Activated T-helper 17 cell treated with anti-CD3 and anti-CD28 coated beads, Interleukin-2, amount 50 U/mL, for 72 hours (primary cell): ENCODE measurements at places on chromosomes 3 and 15. TPM values are rescaled to one million over a fixed set of nuclear protein-coding genes. Genes with fewer than 3 reads are reported as not detected.

Gene SHC4
- total RNA-seq = 1.0 TPM

Gene EIF4E3
- 25.3 TPM for total RNA-seq

Gene TGM5
- total RNA-seq = 0.48 TPM

Gene UROC1
- total RNA-seq = not detected

Gene GCSAM
- 18.6 TPM for total RNA-seq

Gene MAPK6
- 62.3 TPM for total RNA-seq

Gene EXD1
- not detected for total RNA-seq

DNA sequence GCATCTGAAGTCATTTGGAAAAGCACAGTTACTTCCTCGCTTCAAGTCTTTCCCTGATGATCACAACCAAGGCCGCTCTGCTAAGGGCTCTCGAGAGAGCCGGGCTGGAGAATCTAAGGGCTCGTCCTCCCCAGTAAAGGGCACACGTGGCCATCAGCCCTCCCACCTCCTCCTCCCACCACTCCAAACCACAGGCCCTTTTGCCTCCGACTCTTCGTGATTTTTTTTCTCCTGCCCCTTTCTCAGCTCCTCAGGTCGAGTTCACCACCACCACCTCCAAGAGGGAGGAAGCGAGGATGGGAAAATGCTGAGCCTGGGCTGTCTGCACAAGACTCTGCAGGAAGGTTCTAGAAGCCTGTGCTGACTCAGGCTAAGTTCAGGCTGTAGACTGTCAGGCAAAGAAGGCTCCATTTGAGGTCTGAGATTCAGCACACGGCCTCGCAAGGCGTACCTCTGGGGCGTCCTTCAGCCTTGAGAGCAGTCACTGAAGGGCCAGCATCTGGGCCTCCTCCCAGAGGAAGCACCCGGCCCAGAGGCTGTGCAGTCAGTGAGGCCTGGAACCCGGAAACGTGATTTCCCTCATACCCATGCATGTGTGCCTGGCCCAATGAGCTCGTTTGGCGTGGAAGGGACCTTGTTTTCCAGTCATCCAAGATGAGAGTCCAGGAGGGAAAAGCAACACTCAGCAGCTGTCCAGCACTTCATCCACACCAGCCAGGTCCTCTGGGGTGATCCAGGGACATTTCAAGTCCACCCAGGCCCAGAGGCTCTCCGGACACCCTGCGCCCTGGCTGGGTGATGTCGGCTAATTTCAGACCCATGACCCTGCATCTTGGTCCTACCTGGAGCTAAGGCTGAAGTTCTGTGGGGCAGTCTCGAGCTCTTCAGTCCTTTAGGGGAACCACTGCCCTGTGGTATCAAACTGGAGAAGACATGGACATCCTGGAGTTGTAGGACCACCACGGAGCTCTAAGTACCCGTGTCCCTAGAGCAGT is 196.8 kb downstream of the XXYLT1 start:
- peaks cover 4% of the 10 kb centered on the region for H3K36me3 ChIP-seq
- no peak overlapping the region for H3K4me3 ChIP-seq
- H3K4me1 ChIP-seq = no peaks in the 10 kb centered on the region

DNA sequence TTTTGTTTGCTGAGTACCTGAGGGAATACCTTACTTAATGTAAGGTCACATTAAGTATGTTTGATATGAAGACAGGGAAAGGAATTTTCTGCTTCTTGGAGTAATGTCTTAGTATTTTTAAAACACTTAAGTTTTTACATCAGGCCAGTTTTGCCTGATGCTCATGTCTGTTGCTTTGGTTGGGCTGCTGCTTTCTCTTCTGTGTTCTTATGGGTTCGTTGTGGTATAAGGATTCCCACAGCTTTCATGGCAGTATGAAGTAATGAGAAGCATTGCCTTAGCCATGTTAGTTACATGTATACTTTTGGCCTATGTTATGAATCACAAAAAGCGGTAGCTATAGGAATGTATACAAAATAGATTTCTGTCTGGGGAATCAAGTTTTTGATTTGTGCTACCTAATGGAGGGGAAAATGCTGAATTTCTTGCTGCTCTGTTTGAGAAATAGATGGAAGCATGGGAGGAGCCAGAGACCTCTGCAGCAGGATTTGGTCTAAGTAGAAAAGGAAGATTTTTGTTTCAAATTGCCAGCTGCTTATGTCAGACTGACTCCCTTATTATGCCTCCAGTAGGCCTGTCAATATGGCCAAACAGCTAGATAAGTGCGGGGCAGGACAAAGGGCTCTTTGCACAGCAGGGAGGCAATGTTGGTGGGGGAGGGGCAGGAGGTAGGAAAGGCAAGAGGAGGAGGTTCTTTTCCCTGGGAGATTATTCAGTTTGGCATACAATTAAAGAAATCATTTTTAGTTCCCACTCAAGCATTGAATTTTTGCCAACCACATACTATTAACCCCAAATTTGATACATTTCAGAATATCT is 5.2 kb downstream of the SETD5 start:
- H3K27me3 ChIP-seq = no peaks in the 10 kb centered on the region
- H3K4me1 ChIP-seq = peaks cover 41% of the 10 kb centered on the region
- peaks cover 42% of the 10 kb centered on the region for H3K36me3 ChIP-seq
- peak overlapping the region; percentile 98 for H3K4me3 ChIP-seq
- no peak overlapping the region for H3K27ac ChIP-seq

GRCh38 chr3:194306771-194307640 is 44.1 kb downstream of the CPN2 start:
- no peaks in the 10 kb centered on the region for H3K36me3 ChIP-seq
- H3K27me3 ChIP-seq = no peaks in the 10 kb centered on the region
- ATAC-seq = peak; percentile 85
- peak overlapping the region; percentile 78 for H3K27ac ChIP-seq

DNA sequence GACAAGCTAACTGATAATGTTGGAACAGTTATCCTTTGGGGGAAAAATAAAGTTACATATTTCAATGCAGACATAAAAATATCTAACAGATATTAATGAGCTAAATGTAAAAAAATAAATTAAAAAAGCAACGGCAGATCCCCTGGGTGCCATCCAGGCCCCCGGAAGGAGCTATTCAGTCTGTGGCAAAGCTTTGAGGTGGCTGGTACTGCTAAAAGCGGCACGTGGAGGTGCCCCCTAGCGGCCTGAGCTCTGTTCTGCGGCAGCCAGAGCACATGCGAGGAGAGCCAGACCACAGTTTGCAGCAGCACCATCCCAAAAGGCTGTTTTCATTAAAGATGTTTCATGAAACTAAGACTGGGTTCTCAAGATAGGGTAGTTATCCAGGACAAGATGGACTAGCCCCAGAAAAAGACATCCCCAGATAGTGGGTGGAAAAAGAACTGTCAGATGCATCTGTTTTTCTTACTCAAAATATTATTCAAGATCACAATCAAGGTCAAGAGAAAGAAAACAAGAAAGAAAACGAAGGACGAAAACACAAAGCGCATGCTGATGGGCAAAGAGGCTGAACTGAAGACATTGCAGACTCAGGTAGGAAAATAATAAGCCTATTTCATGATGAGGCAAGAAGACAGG is 18.7 kb downstream of the AP3S2 start:
- H3K36me3 ChIP-seq = peaks cover 51% of the 10 kb centered on the region
- H3K27ac ChIP-seq = peak overlapping the region; percentile 32
- ATAC-seq = peak; percentile 100
- H3K27me3 ChIP-seq = no peaks in the 10 kb centered on the region

- no peaks in the 10 kb centered on the region for H3K27me3 ChIP-seq
- H3K36me3 ChIP-seq = peaks cover 23% of the 10 kb centered on the region
- H3K4me1 ChIP-seq = no peaks in the 10 kb centered on the region
- ATAC-seq = no peak
- no peak overlapping the region for H3K27ac ChIP-seq
These were observed 11.2 kb downstream of the C3orf62 start for GRCh38 chr3:49265661-49266386.

GRCh38 chr15:70035051-70035718 is 62.5 kb downstream of the TLE3 start:
- H3K27ac ChIP-seq = no peak overlapping the region
- H3K36me3 ChIP-seq = no peaks in the 10 kb centered on the region

- no peak overlapping the region for H3K4me3 ChIP-seq
- no peak for ATAC-seq
- H3K27me3 ChIP-seq = no peaks in the 10 kb centered on the region
- no peak overlapping the region for H3K27ac ChIP-seq
These were observed 176.5 kb upstream of the LYSMD4 start for GRCh38 chr15:99909592-99910295.

DNA sequence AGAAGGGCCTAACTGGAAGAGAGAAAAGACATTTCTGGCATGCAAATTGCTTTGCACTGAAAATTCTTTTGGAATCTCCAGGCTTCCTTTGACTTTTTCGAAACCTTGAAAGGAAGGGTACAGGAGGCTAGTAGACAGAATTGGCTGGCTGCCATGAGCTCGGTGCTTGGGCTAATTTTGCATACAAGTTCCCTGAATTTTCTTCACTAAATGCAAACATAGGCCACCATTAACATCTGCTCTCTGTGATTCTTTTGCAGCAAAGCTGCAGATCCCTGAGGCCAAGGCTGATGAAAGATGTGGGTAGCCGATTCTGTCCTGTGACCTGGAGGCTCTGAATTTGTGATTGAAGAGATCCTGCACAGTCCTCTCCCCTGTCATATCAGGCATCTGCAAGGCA is 247.8 kb upstream of the MCTP2 start:
- no peak overlapping the region for H3K4me3 ChIP-seq
- H3K4me1 ChIP-seq = peaks cover 15% of the 10 kb centered on the region
- H3K27ac ChIP-seq = no peak overlapping the region
- ATAC-seq = no peak

- no peak overlapping the region for H3K4me3 ChIP-seq
- no peaks in the 10 kb centered on the region for H3K4me1 ChIP-seq
- H3K27me3 ChIP-seq = no peaks in the 10 kb centered on the region
- no peak for ATAC-seq
- H3K27ac ChIP-seq = no peak overlapping the region
These were observed 187.8 kb downstream of the TLE3 start for GRCh38 chr15:69909719-69910444.

GRCh38 chr3:38146504-38146903 is 8.0 kb downstream of the MYD88 start:
- no peak overlapping the region for H3K27ac ChIP-seq
- peaks cover 20% of the 10 kb centered on the region for H3K4me1 ChIP-seq
- H3K27me3 ChIP-seq = no peaks in the 10 kb centered on the region
- H3K4me3 ChIP-seq = no peak overlapping the region
- no peak for ATAC-seq
- peaks cover 13% of the 10 kb centered on the region for H3K36me3 ChIP-seq

DNA sequence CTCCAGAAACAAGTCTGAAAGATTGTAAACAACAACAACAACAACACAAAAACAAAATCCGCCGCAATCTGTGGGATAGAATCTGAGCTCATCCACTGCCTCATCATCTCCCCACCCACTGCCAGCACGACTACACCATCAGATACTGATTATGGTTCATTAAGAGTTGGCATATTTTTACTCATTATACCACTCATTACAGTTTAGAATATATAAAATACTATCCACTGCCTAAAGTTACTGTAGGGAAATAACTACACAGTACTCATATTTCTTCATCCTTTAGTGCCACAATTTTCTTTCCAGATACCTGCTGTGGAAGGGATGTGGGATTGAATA is 152.5 kb upstream of the PEX5L start:
- H3K36me3 ChIP-seq = no peaks in the 10 kb centered on the region
- no peaks in the 10 kb centered on the region for H3K4me1 ChIP-seq
- H3K27ac ChIP-seq = no peak overlapping the region
- no peaks in the 10 kb centered on the region for H3K27me3 ChIP-seq
- ATAC-seq = peak; percentile 53

GRCh38 chr15:69820819-69821218 is 276.9 kb downstream of the TLE3 start:
- no peak for ATAC-seq
- no peaks in the 10 kb centered on the region for H3K36me3 ChIP-seq
- peaks cover 8% of the 10 kb centered on the region for H3K27me3 ChIP-seq

GRCh38 chr3:37466660-37467359 is 292.4 kb upstream of the LRRFIP2 start:
- H3K27ac ChIP-seq = no peak overlapping the region
- H3K4me1 ChIP-seq = no peaks in the 10 kb centered on the region
- peak; percentile 7 for ATAC-seq

GRCh38 chr3:58623961-58624360 is 42.6 kb downstream of the FAM3D start:
- peaks cover 5% of the 10 kb centered on the region for H3K4me1 ChIP-seq
- H3K27ac ChIP-seq = no peak overlapping the region
- H3K27me3 ChIP-seq = no peaks in the 10 kb centered on the region
- H3K4me3 ChIP-seq = no peak overlapping the region

DNA sequence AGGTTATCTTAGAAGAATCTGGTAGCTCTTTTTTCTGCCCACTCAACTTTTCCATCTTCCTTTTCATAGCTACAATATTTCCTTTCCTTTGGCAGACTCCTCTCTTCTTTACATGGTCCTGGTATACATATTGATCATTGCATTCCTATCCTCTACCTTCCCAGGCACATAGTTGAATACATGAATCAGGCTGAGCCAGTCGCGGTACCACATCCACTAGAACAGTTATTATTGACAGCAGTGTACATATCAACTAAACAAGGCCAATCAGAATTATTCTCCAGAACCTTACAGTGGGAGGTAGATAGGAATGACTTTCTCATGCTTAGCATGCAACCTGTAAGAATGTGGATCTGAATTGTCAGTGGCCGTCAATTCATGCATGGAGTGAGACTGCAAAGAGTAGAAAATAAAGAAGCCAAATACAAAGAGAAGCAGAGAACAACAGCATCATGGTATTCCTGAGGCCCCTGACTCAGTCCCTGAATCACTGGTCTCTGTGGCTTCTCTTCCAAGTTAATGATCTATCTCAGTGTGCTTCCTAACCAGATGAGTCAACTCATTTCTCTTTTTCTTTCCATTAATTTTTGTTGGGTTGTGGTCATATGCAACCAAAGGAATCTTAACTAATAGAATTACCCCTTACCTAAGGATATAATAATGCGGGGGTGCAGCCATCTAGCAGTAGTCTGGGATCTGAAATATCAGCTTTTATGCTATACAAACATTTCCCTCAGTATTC is 60.9 kb upstream of the DCBLD2 start:
- no peaks in the 10 kb centered on the region for H3K4me1 ChIP-seq
- peaks cover 9% of the 10 kb centered on the region for H3K27me3 ChIP-seq
- no peaks in the 10 kb centered on the region for H3K36me3 ChIP-seq

DNA sequence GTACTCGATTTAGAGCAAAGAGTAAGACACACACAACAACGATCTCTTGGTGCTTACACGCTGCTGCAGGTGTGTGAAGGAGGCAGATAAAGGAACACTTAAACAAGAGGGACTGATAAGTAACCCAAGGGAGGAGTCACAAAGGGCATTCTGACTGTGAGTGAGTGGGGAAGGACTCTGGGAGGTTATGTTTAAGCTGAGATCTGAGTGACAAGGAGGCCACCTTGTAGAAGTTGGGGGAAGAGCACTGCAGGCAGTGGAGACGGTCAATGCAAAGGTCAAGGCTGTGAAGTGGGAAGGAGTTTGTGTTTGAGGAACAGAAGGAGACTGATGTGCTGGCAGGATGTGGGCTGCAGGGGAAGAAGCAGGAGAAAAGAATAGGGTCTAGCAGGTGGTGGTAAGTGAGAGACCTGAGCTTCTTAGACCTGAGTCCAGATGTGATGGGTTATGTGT is 63.1 kb downstream of the LPP start:
- H3K27ac ChIP-seq = peak overlapping the region; percentile 3
- no peaks in the 10 kb centered on the region for H3K36me3 ChIP-seq
- H3K4me3 ChIP-seq = no peak overlapping the region
- peak; percentile 21 for ATAC-seq
